ENCODE measurements at places on chromosomes 1 and 21.
A peak's percentile ranks its signal among the peaks of the same experiment; 100 is the strongest.

DNA sequence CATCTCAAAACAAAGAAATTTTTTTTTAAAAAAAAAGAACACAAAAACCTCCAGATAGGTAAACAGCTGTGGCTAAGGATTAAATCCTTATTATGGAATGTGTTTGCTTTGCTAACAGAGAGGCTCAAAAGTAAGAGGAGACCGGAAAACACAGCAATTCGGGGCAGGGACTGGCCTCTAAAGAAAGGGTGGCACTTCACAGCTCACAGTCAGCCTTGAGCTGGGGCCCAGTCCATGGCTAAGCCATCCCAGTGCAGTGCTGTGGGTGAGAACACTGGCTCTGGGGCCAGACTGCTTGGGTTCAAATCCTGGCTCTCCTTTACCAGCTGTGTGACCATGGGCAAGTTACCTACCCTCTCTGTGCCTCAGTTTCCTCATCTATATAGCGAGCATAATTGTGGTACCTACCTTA, 28.2 kb downstream of the KIF17 start:
- DNase-seq: no peak

- no peak for DNase-seq
Observed at GRCh38 chr1:117644696-117645311, 39.0 kb downstream of the TENT5C start.

DNA sequence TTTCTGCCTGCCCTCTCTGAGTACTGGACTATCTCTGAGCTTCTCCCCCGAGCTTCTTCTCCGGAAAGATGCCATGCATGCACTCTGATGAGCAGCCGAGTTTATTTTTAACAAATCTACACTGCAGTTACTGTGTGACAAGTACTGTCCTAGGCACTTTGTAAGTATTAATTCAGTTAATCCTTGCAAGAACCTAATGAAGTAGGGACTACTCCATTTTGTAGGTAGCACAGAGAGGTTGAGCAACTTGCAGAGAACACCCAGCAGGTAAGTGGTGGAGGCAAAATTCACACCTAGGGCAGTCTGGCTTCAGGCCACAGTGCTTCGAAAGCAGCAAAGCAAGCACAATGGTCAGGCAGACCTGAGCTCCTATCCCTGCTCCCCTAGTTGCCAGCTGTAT, 3.8 kb upstream of the TAL1 start:
- no peak for DNase-seq

DNA sequence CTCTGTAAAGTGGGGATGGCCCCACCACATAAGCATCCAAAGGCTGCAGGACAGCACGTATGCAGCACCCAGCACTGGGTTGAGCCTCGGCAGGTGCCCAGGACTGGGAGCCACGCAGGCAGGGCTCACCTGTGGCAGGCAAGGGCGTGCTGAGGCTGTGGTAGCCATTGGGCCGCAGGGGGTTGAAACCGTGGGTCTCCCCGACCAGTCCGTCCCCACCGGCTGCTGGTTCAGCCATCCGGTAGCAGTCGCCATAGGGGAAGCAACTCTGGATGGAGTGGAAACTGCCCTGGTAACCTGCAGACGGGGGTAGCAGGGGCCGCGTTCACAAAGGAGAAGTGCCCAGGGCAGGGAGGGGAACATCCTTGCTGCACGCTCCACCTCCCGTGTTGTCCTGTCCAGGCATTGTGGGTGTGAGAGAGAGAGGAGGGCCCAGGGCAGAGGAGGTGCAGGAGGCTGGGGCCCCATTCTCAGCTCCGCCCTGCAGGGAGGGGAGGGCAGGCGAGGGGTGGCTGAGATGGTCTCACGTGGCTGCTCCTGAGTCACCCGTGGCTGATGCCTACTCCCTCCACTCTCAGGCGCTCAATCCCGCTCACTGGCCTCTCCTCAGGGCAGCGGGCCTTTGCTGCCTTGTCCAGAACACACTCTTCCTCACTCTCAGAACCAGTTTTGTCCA, 49.9 kb downstream of the DMRTB1 start:
- DNase-seq: peak; percentile 29

GRCh38 chr1:27192039-27192529, 37.2 kb upstream of the SLC9A1 start:
- DNase-seq: no peak

DNA sequence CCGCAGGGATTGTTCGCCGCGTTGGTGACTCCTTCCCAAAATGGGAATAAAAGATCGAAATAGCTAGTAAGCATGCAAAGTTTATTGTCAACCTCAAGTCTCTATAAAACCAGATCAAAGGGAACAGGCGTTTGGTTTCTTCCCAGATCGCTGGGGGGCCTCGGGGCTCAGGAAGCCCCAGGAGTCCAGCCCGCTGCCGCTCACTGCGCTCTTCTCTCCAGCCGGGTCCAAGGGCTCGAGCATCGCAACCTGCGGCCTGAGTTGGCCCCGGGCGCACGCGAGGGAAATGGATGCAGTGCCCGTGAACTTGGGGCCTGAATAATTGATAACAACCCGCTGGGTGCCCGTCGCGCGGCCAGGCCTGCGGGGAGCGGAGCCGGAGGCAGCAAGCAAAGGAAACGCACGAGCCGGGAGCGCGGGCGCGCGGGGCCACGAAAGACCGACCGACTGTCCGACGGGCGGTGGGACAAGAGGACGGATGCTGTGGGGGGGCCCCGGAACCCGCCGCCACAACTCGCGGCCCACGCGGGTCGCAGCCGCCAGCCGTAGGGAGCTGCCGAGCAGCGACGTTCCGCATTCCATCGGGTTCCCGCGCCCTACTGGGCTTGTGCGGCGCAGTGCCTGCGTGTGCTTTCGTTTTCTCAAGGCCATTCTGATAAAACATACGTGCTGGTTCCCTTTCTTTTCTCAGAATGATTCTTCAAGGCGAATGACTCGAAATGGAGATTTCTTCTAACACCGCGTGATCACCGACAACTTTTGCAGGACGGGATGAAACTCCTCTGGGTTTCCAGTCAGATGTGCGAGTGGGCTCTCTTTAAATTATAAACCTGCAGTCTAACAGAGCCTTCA, 14.0 kb upstream of the ALX3 start:
- peak; percentile 46 for DNase-seq

DNA sequence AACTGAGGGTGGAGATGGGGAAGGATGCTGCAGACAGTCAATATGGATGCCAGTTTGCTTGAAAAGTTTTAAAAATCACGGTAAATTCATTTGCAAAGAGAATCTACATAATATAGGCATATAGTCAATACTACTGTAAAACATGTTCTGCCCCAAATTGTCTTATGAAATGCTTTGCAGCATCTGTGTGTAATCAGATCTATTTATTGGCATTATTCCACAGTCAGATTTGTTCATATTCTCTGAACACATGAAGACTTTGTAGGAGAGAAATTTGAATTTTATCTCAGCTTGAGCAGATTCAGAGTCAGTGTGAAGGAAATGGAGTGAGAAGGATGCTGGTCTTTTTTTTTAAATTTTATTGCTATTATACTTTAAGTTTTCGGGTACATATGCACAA, 88.5 kb downstream of the PLPPR4 start:
- no peak for DNase-seq

DNA sequence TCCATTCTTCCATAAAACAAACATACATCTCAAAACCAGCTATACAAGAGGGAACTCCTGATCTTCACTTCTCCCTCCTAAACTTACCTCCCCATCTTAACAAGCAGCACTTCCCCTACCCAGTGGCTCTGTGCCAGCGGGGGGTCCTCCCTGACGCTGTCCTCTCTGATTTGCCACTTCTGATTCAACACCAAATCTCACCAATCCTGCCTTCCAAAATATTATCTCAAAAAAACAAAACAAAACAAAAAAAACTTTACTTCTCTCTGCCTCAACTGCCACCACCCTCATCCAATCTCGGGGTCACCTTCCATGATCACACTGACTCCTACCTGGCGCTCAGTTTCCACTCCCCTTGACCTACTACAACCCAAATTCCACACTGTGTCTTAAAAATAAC, 72.8 kb downstream of the SLC45A1 start:
- no peak for DNase-seq

DNA sequence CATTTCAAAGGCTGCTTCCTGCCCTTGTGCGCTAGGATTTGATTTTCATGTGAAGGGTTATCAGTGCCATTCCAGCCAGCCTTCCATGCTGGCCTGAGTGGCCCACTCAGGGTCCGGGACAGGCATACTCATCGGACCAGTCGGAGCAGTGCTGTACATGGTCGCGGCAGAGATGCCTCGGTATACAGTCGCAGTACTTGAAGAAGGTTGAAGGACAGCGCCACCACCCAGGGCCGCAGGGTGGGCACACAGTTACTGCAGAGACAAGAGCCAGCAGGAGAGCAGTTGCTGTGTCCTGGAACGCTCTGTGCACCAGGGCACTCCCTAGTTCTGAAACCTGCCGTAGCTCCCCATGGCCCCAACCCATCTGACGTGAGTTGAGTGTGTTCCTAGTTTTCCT, 9.1 kb downstream of the LDLRAD1 start:
- no peak for DNase-seq

DNA sequence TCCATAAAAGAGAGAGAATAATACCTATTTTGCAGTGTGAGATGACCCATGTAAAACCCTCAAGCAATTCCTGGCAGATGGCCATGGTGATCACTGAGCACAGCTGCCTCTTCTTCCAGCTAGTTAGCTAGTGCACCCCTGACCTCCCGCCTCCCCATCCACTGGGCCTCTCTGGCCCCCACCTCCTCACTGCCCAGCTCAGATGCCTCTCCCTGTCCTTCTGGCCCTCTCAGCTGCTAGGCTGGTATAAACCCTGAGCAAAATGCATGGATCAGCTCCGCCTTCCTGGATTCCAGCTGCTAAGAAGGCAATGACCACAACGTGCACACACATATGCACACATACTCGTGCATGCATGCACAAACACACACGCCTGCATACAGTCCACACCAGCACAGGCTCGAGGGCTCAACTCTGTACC, 117.2 kb downstream of the DMRTB1 start:
- DNase-seq: no peak
